D721Med (cell line): ENCODE measurements at places on chromosomes 11 and 22.

DNA sequence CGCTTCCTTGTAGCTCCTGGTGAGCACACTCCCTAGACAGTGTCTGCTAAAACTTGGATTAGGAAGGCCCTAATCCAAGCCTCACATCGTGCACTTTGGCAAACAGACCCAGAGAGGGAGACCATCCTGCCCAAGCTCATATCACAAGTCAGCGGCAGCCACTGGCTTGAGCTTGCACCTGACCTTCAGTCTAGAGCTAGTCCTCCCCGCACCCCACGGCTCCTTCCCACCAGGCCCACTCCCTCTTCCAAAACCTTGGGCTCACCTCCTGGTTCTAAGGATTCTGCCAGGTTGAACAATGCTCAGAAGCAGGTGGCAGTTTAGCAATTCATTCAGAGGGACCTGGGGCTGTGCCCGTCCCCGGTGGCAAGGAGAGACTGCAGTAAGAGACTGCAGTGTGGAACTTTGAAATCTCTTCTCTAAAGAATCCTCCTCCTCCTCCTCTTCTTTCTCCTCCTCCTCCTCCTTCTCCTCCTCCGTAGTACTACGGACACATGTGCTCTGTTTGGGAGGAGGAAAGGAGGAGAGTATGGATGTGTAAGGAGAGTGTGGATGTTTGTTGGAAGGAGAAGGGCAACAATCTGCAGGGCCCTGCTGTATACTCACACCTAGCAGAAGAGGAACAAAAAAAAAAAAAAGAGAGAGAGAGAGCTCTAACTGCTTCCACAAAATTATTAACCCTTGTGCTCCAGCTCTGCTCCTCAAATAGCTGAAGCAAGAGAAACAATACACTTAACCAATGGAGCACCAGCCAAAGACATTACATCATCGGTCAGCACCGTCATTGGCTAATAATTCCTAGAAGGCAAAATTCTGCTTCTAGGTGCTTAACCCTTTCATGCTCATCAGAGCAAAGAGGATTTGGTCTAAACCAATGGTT, 6.0 kb downstream of the SYN3 start:
- no peak for DNase-seq

DNA sequence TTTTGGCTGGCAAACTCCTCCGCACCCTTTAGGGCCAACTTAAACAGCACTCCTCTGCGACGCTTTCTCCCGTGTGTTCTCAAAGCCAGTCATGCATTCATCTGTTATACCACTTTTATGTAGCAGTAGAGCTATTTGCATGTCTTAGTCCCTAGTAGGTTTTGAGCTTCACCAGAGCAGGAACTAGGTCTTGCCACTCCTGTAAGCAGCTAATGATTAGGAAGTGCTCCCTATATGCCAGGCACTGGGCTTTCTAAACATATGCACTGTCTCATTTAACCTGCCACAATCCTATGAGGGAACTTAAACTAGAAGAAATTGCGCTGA, 180.8 kb downstream of the DBX1 start:
- DNase-seq, result no peak

GRCh38 chr22:37088108-37088605, 21.4 kb downstream of the TMPRSS6 start:
- DNase-seq, result no peak

GRCh38 chr11:24587635-24588034, 90.8 kb downstream of the LUZP2 start:
- no peak for DNase-seq

DNA sequence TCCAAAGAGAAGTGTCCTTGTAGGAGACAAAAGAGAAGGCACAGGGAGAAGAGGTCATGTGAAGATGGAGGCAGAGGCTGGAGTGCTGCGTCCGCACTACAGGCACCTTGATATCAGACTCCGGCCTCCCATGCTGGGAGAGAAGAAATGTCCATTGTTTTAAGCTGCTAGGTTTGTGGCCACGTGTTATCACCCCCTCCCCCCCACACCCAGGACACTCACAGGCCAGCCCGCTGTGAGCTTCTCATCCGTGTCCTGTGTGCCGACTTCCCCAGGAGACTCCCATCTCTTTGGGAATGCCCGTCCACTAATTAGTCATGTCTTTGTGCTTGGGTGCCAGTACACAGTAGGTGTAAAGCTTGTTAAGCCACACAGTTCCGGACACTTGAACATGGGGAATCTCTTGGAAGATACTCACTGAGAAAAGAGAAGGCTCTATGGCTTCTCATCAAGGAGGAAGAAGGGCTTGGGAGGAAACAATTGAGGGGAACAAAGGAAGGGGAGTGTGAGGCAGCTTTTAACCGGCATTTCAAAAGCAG, 1234.7 kb downstream of the TBC1D22A start:
- no peak for DNase-seq

GRCh38 chr22:23751441-23751996, 607 bp upstream of the ZNF70 start:
- DNase-seq, result no peak

- no peak for DNase-seq
Observed at GRCh38 chr22:47250995-47251765, 488.7 kb downstream of the TBC1D22A start.
